ENCODE measurements at places on chromosomes 6 and 20. TPM values are rescaled to one million over a fixed set of nuclear protein-coding genes. Genes with fewer than 3 reads are reported as not detected.

Gene ALDH8A1
- 1.7 TPM for polyA plus RNA-seq

Gene POPDC3
- 37.8 TPM for polyA plus RNA-seq

Gene POU5F1
- 1.3 TPM for polyA plus RNA-seq

Gene BPIFB2
- polyA plus RNA-seq: not detected

Gene PROKR2
- not detected for polyA plus RNA-seq

Gene C2
- polyA plus RNA-seq: 1.7 TPM

Gene BACH2
- 0.16 TPM for polyA plus RNA-seq

Gene VARS2
- polyA plus RNA-seq: 26.0 TPM

Gene FILIP1
- 73.2 TPM for polyA plus RNA-seq

Gene RAE1
- polyA plus RNA-seq: 6.2 TPM

Gene EPHA7
- 1.2 TPM for polyA plus RNA-seq

Gene RIPOR3
- 6.3 TPM for polyA plus RNA-seq

Gene TREM2
- 1.4 TPM for polyA plus RNA-seq

Gene MYBL2
- 0.29 TPM for polyA plus RNA-seq

Gene EYS
- not detected for polyA plus RNA-seq

Gene GSTA1
- polyA plus RNA-seq: not detected

Gene CD93
- 24.9 TPM for polyA plus RNA-seq

Gene WFDC10B
- polyA plus RNA-seq: not detected

Gene PCSK2
- polyA plus RNA-seq: 0.38 TPM

Gene PCK1
- polyA plus RNA-seq: 0.65 TPM

Gene BPI
- polyA plus RNA-seq: 0.01 TPM

Gene GABRR2
- polyA plus RNA-seq: 0.80 TPM

Gene LY6G6C
- polyA plus RNA-seq: not detected

Gene SLC22A2
- not detected for polyA plus RNA-seq

Gene GPX6
- polyA plus RNA-seq: not detected

Gene UBE2V1
- polyA plus RNA-seq: 80.0 TPM

Gene HLA-DMB
- 5.5 TPM for polyA plus RNA-seq

Gene DLGAP4
- polyA plus RNA-seq: 34.0 TPM

Gene BTN1A1
- not detected for polyA plus RNA-seq

Gene GSTA3
- not detected for polyA plus RNA-seq

Gene ADTRP
- polyA plus RNA-seq: not detected

Gene AKAP12
- 5.7 TPM for polyA plus RNA-seq
